IPS DF 19.7 (cell line): ENCODE measurements at places on chromosomes 5 and 9.

GRCh38 chr5:165143741-165144140, 1638.3 kb downstream of the MAT2B start:
- no peak for DNase-seq

DNA sequence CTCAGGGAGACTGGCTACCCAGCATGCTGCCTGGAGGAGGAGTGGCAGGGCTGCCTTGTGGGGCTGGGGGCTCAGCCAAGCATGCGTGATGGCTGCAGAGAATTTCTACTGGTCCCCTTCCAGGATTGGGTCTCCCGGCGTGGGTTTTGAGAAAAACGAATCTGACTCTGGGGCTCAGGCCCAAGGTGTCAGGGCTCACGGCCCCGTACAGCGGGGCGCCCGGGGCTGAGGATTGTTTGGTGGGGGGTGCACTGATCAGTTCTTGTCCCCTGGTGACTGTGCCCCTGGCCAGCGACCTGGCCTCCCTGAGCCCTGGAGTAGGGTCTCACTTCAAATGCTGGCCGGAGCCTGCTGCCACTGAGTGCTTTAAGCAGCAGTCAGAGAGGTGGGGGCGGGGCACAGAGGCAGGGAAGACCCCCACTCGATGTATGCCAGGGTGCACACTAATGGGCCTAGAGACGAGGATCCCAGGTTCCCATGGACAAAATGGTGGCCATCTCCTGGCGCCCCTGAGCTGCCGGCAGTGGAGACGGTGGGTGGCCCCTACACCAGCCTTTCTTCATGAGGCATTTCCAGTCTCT, 45.5 kb upstream of the RNU6ATAC start:
- DNase-seq: no peak

- no peak for DNase-seq
Observed at GRCh38 chr5:4116834-4117233, 521.2 kb downstream of the IRX1 start.

GRCh38 chr5:56641635-56642260, 173.6 kb upstream of the MAP3K1 start:
- DNase-seq: no peak

DNA sequence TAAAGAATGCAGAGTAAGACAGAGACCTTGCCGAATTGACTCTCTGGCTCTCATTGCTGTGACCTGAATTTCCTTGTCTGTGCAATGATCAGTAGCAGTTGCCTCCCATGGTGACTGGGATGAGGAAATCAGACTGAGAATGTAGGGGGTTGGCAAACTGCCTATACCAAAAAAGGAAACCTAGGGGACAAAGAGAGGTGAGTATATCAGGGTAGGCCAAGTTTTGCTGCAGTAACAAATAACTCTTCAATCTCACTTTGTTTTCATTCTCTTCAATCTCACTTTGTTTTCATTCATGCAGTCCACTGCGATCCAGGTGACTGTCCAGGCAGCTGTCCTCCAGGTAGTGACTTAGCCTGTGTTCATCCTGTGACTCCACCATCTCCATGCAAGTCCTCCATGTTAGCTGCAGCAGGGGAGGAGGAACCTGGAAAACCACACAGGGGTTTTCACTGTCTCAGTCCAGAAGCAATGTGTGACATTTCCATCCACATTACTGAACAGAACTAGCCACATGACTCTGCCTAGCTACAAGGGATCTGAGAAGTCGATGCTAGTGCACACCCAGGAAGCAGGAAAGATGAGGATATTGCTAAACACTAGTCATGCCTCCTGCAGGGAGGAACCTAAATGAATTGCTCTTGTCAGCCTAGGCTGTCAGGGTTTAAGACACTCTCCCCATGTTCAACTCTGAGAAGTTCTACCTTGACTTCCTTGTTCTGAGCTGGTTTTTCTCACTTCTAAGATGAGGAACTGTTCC, 26.0 kb downstream of the TMEM174 start:
- DNase-seq: no peak

GRCh38 chr9:5629312-5630080, 589 bp downstream of the RIC1 start:
- DNase-seq: no peak

GRCh38 chr9:103615994-103616393, 478.1 kb upstream of the SMC2 start:
- DNase-seq: no peak

DNA sequence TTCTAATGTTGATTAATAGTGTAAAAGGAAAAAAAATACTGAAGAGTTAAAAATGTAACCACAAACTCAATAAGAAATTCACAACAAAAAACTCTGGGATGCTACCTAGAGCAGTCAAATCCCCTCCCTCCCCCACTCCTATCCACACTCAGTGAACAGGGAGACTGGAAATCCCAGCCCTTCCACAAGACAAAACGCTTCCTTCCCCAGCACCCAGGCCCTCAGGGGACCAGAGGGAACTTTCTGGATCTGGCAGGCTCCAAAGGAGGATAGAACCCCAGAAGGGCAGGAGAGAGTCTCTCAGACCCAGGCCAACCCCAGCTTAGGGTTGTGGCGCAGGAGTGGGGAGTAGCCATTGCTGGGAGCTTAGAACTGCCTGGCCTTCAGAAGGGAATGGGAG, 55.0 kb downstream of the DCP2 start:
- no peak for DNase-seq

DNA sequence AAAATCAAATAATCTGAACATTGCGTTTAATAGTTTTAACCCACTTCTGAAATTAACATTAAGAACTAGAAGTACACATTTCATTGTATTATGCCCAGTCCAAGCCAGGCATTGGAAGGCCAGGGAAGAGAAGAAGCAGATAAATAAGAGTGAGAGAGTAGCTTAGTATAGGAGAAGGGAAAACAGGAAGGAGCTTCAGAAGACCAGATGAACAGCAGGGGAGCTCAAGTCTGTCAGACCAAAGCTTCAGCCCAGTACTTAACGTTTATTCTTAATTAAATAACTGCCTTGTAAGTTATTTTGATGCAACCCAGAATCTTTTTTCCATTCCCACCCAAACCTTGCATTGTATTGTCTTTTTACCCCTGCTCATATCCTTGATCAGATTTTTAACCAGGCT, 11.5 kb upstream of the FAM120AOS start:
- no peak for DNase-seq

DNA sequence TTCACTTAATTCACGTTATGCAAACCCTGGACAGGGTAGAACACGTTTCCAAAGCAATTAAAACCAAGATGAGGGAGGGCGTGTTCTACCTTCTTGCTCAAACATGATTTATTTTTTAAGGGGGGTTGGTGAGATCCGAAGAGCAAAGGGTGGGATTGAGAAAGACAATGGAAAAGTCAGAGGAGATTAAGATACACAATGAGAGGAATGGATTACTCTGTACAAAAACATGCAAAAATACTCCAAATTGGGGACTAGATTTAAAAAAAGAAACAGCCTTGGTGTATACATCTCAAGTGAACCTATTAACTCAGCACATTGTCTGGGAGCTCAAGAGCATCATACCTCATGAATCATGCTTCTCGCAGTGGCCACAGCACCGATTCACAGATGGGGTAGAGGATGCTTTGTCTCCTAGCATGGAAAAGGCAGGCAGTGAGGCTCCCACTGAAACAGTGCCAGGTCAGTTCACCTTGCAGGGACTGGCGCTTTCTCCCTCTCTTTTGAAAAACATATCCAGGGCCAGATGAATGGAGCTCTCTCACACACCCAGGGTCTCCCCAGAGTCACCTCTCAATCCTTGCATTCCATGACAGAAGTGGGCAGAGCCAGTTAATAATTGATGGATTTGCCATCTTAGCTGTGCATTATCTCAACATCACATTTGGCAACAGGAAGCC, 459.7 kb downstream of the BNC2 start:
- DNase-seq: no peak

GRCh38 chr9:109274884-109275730, 45.8 kb downstream of the EPB41L4B start:
- no peak for DNase-seq

GRCh38 chr9:127539259-127539981, 72.7 kb upstream of the STXBP1 start:
- no peak for DNase-seq

GRCh38 chr9:76603448-76603895, 144.5 kb downstream of the GCNT1 start:
- no peak for DNase-seq

- DNase-seq: no peak
Observed at GRCh38 chr5:56388229-56388985, 155.3 kb upstream of the ANKRD55 start.

GRCh38 chr9:5879419-5880181, 11.1 kb upstream of the MLANA start:
- peak; percentile 9 for DNase-seq

DNA sequence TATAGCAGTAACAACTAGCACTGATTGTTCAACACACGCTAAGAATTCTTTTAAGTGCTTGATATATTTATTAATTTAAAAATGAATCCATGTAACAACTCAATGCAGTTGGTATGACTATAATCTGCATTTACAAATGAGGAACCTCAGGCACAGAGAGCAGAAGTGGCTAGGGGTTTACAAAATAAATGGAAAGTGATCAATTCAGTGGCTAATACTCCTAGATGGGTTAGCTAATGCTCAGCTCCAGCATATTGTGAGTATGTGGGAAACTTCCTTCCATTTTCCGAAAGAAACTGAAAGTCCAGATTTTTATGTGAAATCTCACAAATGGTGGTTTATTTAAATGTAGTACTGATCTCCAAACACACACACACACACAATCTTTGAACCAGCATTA, 128.0 kb downstream of the RFX3 start:
- DNase-seq: no peak

- no peak for DNase-seq
Observed at GRCh38 chr5:2634399-2635176, 116.9 kb downstream of the IRX2 start.

DNA sequence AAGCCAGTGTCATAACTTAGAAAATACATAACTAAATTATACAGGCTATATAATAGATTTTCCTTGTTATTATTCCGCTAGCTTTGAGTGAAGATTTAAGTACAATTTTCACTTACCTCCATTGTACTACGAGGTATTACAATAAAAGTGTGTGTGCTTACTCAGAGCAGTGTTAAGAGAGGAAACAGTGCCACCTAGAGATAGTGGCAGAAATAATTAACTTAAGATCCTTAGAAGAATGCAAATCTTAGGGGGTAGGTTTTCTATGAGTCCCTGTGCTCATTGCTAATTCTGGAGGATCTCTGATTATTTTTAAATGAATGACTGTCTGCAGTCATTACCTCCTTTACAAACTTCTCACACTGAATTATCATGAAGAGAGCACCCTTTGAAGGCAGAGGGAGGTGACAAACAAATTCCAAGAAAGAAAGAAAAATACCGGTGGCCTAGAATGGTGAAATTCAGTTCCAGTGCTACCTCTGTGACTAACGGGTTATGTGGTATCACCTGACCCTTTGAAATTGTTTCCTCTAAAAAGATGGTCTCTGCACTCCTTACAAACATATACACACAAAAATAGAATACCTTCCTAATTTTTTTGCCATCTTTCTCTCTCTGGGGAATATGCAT, 379.8 kb downstream of the TRIM36 start:
- DNase-seq: no peak

GRCh38 chr5:115920171-115920725, 42.0 kb upstream of the LVRN start:
- no peak for DNase-seq

GRCh38 chr5:59956130-59956783, 62.7 kb upstream of the PDE4D start:
- DNase-seq: no peak

- DNase-seq: no peak
Observed at GRCh38 chr5:76513476-76513875, 109.7 kb downstream of the F2RL2 start.

DNA sequence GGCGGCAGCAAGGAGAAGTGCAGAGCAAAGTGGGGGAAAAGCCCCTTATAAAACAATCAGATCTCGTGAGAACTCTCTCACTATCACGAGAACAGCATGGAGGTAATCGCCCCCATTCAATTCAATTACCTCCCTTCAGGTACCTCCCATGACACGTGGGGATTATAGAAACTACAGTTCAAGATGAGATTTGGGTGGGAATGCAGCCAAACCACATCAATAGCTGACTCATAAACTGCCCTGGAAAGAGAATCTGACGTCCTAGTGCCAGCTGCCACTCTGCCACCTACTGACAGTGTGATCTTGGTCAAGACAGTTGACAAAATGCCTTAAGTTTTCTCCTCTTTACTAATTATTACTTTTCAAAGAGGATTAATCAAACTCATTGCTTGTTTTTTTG, 128.3 kb downstream of the GPBP1 start:
- DNase-seq: no peak

DNA sequence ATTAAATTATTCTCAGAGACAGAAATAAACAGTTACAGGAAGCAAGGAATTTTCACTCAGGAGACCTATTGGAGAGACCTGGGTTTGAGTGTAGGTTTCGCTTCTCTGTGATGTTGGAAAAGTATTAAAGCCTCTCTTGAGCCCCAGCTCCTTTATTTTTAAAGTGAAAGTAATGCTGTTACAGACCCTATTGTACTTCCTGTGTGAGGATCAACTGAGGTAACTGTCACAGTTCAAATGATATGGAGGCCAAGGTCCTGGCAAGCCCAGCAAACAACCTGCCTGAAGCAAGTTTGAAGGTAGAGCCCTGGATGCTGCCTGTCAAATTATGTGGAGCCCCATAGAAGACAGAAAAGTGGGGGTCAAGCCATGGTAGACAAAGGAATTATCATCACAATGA, 7.9 kb upstream of the HACD4 start:
- DNase-seq: no peak

- no peak for DNase-seq
Observed at GRCh38 chr5:17228821-17229291, 11.4 kb downstream of the BASP1 start.

GRCh38 chr9:2502760-2503159, 118.8 kb upstream of the VLDLR start:
- DNase-seq: no peak

DNA sequence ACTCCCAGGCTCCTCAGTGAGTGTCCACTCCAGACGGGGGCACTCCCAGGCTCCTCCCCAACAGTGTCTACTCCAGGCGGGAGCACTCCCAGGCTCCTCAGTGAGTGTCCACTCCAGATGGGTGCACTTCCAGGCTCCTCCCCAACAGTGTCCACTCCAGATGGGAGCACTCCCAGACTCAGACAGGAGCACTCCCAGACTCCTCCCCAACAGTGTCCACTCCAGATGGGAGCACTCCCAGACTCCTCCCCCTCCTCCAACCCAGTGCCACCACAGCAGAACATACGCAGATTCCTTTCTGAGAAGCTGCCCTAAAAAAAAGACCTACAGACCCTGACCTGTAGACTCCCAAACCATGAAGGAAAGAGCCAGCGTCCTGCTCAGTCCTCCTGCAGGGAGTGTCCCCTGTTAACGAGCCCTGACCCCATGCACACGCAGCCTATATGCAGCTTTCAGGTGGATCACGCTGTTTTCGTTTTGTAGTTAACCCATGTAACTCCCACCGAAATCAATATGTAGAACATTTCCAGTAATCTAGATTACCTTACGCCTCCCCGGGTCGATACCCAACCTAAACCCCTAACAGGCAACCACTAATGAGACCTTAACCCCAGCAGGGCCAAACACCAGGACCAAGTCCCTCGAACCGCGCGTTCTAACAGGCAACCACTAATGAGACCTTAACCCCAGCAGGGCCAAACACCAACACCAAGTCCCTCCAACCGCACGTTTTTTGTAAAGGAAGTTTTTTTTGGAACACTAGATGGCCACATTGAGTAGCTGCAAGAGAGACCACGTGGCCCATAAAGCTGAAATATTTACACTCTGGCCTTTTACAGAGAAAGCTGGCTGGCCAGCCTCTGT, 15.7 kb downstream of the PNPLA7 start:
- peak; percentile 40 for DNase-seq

GRCh38 chr9:96449523-96449844, 485 bp upstream of the HABP4 start:
- DNase-seq: no peak

- no peak for DNase-seq
Observed at GRCh38 chr9:127714020-127714750, 1.3 kb downstream of the PTRH1 start.
